ENCODE measurements at places on chromosomes 12 and 14. TPM values are rescaled to one million over a fixed set of nuclear protein-coding genes. Genes with fewer than 3 reads are reported as not detected.

DNA sequence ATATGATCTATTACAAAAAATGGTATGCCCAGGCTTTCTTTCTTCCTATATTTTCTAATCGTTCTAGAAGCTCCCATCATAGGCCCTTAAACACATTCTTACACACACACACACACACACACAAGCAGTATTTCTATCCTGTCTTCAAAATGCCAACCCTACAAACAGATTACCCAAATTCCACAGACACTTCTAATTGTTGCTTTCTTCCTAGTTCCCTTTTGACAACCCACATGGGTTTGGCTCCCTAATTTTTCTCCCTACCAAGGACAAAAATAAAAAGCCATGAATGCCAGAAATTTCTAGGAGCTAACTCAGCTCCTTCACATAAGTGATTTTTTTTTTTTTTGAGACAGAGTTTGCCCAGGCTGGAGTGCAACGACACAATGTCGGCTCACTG is 60.3 kb upstream of the NTF3 start:
- no peak for DNase-seq

GRCh38 chr12:116604178-116604895 is 45.2 kb downstream of the MAP1LC3B2 start:
- no peak for DNase-seq

ATF1 gene
- total RNA-seq: 16.0 TPM

LUM gene
- total RNA-seq: not detected

GLT1D1 gene
- total RNA-seq: not detected

DNA sequence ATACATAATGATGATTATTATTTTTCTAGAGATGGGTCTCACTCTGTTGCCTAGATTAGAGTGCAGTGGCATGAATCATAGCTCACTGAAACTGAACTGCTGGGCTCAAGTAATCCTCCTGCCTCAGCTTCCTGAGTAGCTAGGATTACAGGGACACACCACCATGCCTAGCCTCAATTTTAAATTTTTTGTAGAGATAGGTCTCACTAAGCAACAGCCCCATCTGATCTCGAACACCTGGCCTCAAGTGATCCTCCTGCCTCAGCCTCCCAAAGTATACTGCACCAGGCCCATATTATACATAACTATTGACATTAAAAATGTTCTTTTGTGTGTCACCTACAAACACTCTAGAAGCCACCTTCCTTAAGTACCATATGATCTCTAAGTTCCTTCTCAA is 3.4 kb downstream of the TXNRD1 start:
- no peak for DNase-seq

SLC39A2 gene
- total RNA-seq: 0.33 TPM

- no peak for DNase-seq
Measured at GRCh38 chr14:59343585-59343984, 121.6 kb downstream of the GPR135 start.

DNA sequence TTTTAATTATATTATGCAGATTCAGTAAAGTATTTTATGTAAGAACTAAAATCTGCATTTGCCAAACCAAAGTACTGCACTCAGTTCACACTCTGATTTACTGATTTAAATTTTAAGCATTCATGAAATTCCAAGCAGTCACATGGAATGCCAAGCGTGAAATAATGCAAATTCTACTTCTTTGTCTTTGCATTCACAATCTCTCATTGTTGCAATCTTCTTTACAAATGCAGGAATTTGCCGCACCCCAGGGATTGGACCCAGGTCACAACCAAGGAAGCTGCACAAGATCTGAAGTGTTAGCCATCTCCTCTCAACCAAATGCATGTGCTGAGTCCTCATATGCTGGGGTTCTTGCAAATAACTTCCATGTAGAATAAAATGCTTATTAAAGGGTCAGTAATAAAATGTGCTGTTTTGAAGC is 71.9 kb downstream of the TUNAR start:
- DNase-seq: no peak

- DNase-seq: no peak
Measured at GRCh38 chr14:104121142-104121541, 17.2 kb upstream of the KIF26A start.

DNA sequence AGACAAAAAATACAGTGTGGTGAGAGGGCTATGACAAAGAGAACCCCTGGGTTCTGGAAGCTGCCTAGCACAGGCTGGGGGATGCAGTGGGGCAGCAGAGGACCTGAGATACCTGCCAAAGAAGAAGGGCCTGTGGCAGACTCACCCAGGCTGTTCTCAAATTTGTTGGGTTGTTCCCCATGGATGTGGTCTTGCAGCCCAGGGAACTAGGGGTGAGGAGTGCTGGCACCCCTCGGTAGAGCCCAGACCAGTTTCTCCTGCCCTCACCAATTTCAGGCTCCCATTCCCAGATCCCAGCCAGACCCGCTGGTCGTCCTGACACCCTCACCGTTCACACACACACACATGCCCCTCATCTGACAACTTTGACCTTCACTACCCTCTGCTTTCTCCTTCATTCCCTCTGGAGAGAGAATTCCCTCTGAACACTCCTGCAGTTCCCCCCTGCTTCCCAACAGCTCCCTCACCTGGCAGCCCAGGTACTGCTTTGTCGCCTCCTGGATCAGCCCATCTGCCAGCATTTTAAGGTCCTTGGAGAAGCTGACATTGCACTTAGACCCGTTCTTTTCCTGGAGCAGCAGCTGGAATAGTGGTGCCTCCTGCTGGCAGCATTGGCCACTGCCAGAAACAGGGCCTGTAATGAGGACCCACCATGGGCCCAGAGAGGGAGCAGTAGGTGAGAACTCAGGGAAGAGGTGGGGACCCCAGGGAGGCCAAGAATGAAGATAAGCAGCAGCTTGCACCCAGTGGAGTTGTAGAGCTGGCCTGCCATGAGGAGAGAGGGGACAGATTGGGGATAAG is 5.9 kb upstream of the GDF11 start:
- peak; percentile 63 for DNase-seq

DNA sequence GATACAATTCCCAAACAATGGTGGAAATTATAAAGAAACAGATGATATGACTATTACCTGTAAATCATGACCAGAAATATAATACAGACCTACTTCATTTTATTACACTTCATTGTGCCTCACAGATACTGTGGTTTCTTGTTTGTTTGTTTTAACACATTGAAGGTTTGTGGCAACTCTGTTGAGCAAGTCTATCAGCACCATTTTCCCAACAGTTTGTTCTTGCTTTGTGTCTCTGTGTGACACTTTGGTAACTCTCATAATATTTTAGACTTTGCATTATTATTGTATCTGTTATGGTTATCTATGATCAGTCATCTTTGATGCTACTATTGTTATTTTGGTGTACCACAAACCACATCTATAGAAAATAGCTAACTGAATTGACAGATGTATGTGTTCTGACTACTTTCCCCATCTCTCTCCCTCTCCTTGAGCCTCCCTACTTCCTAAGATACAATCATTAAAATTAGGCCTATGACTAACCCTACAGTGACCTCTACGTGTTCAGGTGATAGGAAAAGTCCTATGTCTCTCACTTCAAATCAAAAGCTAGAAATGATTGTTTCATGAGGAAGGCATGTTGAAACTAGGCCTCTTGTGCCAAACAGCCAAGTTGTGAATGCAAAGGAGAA is 49.1 kb downstream of the FBXO33 start:
- DNase-seq: peak; percentile 14

HOXC5 gene
- not detected for total RNA-seq

RTN1 gene
- total RNA-seq: not detected

DNA sequence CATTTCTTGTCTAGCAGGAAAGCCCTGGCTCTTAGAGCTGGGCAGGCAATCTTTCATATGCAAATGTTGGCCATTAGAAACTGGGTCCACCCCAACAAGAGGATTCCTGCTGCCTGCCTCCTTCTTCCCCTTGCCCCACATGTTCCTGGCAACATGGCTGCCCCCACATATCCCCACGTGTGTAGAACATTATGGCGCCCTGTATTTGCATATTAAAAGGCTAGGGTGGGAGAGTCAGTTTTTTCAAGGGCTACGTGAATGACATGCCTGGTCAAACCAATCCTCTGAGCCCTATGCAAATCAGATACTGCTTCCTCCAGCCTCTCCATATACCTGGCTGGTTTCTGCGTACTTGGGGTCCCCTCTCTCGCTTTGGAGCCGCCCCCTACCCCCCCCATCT is 514.0 kb downstream of the FUT8 start:
- no peak for DNase-seq

GRCh38 chr14:101838476-101838875 is 77.0 kb downstream of the PPP2R5C start:
- no peak for DNase-seq

GRCh38 chr12:4293299-4293965 is 19.9 kb downstream of the CCND2 start:
- peak; percentile 38 for DNase-seq

APOF gene
- not detected for total RNA-seq

GRCh38 chr14:90093942-90094595 is 32.3 kb downstream of the KCNK13 start:
- DNase-seq: no peak

PPP1R1A gene
- total RNA-seq: not detected

DNA sequence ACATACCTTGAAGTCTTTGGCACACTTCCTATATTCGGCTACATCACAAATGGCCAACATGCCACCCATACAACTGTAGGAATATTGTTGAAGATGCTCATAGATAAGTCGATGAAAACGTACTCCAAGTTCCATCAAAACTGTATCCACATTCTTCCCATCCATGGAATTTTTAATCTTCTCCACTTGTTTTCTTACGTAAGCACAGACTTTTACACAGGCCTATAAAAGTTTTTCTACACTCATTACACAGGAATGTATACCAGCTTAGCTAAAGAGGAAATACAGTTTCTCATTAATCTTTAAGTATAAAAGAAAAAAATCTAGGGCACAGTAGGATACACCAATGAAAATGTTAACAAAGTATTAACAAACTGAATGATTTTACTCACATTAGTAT is 59.1 kb downstream of the EXOC5 start:
- DNase-seq: no peak

- no peak for DNase-seq
Measured at GRCh38 chr14:44653641-44654040, 146.6 kb upstream of the FSCB start.

DNA sequence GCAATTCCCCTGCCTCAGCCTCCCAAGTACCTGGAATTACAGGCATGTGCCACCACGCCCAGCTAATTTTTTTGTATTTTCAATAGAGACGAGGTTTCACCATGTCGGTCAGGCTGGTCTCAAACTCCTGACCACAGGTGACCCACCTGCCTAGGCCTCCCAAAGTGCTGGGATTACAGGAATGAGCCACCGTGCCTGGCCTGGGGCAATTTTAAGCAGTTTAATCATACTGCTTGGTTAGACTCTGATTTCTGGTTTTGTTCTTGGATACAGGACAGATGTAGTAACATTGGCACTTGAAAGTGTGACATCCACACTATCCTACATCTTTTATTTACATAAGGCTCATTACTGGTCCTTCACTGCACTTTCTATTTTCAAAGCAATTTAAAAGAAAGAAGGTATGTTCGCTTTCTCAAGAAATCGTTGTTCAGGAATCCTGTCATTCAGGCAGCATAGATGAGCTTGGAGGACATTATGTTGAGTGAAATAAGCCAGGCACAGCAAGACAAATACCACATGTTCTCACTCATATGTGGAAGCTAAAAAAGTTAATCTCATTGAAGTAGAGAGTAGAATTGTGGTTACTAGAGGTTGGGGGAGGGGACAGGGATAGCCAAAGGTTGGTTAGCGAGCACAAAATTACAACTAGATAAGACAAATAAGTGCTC is 4.0 kb upstream of the NUAK1 start:
- DNase-seq: no peak

DNA sequence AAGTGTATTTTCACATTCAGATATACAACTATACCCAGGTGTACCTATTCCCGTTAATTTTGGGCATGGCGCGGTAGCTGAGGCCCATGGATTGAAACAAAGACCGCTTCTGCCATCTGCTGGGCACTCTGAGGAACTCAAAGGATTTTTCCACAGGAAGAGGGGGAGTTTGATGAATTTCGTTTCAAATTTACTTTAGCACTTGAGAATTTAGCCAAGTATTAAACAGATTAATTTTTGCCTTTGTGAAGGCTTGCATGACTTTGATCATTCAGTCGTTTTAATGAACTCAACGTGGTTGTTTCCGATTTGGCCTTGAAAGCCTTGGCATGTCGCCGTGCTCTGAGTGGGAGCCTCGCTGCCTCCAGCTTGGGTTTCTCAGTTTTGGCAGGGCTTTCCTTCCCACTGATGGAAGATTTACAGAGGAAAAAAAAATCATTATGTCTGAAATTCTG is 153.2 kb upstream of the DDHD1 start:
- DNase-seq: peak; percentile 48

DNA sequence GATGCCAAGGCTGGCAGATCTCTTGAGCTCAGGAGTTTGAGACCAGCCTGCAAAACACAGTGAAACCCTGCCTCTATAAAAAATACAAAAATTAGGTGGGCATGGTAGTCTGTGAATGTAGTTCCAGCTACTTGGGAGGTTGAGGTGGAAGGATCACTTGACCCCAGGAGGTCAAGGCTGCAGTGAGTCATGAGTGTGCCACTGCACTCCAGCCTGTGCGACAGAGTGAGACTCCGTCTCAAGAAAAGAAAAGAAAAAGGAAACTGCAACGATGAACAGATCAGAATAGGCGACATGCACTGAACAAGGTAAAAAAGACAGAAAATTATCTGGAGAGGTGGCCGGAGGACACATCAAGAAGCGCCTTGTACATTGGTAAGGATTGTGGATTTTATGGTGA is 273.7 kb upstream of the AMIGO2 start:
- no peak for DNase-seq

- no peak for DNase-seq
Measured at GRCh38 chr14:59004012-59004411, 184.5 kb upstream of the DAAM1 start.

GRCh38 chr12:94805749-94806529 is 155.6 kb upstream of the TMCC3 start:
- no peak for DNase-seq

TAS2R7 gene
- total RNA-seq: not detected

GRCh38 chr14:95463171-95463901 is 53.1 kb downstream of the SYNE3 start:
- DNase-seq: peak; percentile 63

DNA sequence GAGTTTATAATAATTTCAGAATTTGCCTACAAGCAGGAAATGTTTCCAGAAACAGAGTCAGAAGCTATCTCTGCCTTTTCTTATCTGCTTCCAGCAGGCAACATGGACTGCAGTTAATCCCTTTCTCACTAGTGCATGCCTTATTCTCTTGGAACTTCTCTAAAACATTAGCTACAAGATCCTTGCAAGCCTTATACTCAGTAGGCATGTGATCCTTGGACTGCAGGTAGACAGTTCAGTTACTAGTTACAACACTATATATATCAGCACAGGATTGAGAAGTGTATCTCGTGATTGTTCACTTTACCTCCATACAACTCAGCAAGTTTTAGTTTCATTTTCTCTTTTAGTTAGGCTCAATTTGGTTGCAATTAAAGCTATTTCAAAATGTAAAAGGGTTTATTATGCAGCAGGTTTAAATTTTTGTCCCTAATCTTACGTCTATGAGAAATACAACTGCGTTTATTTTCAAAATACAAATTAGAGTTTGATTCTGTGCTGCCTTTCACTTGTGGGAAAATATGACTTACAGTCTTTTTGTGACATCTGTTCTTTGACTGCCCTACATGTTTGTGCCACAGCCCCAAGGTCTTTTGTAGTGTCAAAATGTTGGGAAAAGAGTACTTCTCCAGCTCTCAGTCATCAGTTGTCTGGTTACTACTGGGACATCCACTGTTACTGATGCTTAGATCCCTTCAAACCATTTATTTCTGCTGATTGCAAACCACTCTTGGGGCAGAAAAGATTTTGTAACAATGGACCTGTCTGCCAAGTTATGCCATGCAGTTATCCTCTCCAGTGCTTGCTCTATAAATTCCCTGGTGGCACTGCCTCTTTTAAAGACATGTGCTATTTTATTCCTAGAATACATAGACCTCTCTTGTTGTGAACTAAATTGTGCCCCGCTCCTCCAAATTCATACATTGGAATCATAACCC is 709.0 kb upstream of the FOXG1 start:
- no peak for DNase-seq

All from CD8-positive, alpha-beta T cell (primary cell).